H54 (cell line): ENCODE measurements at places on chromosomes 3 and 15.

GRCh38 chr3:22106213-22106896 lies 355.3 kb upstream of the ZNF385D start:
- no peak for DNase-seq

DNA sequence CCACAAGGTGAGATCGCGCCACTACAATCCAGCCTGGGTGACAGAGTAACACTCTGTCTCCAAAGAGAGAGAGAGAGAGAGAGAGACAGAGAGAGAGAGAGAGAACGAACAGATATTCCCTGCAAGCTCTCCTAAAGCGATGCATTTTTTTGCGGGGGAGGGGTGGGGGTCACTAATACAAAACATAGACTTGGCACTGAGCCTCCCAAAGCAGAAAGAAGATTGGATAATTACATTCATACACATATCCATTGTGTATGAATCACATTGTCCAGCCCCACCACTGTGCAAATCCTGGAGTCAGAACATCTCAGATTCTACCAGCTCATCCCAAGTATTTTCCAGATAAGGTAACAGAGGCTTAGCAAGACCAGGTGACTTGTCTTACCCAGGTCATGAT lies 459.9 kb downstream of the MAGI1 start:
- DNase-seq, result no peak

GRCh38 chr3:141076797-141077571 lies 25.8 kb downstream of the SPSB4 start:
- DNase-seq, result no peak

- no peak for DNase-seq
Observed at GRCh38 chr3:111980716-111981456, 2.1 kb downstream of the ABHD10 start.

- no peak for DNase-seq
Observed at GRCh38 chr15:50112488-50113186, 6.4 kb downstream of the ATP8B4 start.

DNA sequence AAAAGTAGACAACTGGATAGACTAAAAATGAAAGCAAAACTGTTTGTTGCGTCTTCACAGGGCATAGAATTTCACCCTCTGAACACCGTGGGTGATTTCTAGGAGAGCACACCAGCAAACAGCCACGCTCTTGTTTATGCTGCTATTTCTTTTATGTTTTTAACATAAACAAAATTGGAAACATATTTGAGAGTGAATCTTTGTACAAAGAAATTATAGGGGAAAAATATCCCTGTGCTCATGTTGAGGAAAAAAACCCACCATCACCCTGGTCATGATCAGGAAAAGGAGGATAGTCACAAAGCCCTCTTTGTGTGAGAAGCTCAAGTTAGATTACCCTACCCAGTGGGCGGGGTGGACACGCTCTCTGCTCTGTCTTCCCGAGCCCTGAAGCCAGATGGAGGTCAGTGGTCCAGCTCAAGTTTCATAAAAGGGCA lies 313.3 kb downstream of the SATB1 start:
- DNase-seq, result peak; percentile 25

- no peak for DNase-seq
Observed at GRCh38 chr15:39431376-39431775, 149.5 kb upstream of the THBS1 start.

GRCh38 chr3:192916371-192917027 lies 1.2 kb downstream of the MB21D2 start:
- no peak for DNase-seq
